ENCODE measurements at places on chromosomes 3 and 15.
A peak's percentile ranks its signal among the peaks of the same experiment; 100 is the strongest.

DNA sequence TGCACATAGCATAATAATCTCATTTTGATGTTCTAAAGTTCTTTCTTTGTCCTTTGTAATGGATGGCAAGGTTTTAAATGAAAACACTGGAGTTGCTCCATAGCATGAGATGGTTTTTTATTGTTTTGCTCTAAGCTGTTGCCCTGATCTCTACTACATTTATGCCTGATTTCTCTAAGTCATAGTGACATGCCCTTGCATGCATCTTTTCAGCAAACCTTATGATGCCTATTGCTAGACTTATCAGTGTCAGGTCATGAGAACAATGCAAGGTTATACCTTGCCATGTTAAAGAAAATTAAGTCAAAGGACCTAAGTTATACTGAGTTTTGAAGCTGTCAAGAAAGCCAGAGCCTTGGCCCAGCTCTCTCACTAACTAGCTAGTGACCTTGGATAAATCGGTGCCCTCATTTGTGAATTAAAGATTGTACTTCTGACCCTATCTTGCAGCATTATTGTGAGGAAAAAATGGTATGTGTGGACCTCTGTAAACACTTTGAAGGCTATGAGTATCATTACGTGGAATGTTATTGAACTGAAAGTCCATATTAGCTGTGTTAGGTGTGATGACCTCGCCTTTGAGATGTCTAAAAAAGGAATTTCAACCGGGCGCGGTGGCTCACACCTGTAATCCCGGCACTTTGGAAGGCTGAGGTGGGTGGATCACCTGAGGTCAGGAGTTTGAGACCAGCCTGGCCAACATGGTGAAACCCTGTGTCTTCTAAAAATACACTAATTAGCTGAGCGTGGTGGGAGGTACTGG is 256.4 kb upstream of the UBE2E1 start:
- DNase-seq = no peak

- no peak for DNase-seq
Observed at GRCh38 chr3:55724821-55725220, 237.7 kb upstream of the WNT5A start.

DNA sequence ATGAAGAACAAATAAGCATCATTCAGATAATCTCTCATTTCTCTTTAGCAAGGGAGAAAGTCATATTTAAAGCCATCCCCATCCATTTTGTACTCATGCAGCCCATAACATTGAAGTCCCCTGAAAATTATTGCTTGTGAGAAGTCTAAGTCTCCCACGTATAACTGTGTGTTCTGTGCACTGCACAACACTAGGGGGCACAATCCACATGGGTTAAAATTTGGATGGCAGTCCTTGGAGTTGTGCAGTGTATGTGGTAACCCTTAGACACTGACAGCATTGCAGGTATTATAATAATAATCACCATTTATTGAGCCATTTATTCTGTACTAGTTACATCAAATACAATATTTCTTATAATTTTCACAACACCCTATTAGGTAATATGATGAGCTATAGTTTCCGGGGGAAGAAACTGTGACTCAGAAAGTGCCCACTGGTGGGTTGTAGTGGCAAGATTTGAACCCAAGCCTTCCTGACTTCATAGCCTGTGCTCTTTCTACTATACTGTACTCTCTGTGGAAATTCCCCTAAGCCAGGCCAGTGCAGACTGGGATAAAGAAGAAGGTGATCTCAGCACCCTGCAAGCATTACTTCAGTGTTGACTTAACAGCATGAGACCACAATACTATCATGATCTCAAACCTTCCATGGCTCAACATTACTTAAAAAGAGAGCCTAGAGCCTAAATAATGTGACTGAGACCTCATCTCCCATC is 15.7 kb downstream of the KCNAB1 start:
- DNase-seq = peak; percentile 11

- DNase-seq = peak; percentile 19
Observed at GRCh38 chr3:29137601-29138000, 143.3 kb upstream of the RBMS3 start.

GRCh38 chr15:26722621-26723160 is 50.2 kb downstream of the GABRB3 start:
- no peak for DNase-seq

GRCh38 chr3:11467875-11468274 is 175.8 kb downstream of the VGLL4 start:
- no peak for DNase-seq

DNA sequence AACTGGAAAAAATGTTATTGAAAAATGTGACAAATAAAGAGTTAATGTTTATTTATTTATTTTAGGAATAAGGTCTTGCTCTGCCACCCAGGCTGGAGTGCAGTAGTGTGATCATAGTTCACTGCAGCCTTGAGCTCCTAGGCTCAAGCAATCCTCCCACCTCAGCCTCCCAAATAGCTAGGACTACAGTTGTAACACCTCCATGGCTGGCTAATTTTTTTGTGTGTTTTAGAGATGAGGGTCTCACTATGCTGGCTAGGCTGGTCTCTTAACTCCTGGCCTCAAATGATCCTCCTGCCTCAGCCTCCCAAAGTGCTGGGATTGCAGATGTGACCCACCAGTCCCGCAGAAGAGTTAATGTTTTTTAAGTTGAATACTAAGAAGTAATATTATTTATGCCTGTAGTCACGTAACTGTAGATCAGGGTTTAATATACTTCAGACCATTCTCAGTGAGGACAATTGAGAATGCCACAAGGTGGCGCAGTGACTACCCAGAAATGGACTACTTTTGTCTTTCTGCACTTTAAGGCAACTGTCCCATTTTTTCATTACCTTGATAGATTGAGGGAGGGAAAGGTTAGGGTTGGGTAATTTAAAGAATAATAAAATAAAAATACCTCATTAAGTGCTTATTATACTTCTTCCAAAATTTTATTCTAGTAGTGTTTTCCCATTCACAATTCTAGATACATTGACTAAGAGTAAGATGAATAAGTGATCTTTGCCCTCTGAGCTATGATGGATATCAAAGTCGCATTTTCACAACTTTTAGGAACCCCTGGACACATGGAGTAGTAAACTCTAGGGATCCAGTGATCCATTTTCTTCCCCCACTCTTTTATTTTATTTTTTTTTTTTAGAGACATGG is 6.0 kb downstream of the MUC13 start:
- peak; percentile 70 for DNase-seq

DNA sequence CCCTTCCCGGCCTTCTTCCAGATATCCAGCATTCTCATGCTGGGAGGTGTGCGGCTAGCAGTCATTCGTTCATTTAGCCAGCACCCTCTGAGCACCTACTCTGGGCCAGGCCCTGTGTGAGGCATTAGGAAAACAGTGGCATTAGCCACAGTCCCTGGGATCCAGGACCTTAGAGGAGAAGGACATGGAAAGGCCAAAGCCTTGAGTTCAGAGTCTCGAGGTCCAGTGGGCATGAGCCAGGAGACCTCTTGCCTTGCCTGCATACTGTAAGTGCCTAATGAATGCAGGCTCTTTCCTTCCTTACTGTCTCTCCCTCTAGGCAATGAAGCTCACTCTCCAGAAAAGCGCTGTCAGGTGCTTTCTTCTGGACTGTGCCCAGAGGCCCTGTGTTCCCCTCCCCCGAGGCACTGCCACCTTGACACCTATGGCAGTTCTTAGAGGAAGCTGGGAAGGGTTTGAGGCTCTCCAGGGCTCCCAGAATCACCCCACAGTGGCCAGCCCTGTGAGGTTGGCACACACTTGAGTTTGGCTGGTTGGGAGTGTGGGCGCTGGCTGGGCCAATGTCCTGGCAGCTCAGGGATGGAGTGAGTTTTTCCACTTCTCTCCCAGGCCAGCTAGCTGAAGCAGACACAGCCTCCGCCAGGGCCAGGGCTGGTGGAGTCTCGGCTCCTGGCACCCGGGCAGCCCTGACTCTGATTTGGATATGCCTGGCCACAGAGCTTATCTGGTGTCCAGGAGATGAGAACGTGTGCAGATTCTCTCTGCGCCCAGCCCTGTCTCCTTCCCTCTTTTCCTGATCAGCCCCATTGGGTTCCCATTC is 5.4 kb downstream of the CORO2B start:
- DNase-seq = no peak

DNA sequence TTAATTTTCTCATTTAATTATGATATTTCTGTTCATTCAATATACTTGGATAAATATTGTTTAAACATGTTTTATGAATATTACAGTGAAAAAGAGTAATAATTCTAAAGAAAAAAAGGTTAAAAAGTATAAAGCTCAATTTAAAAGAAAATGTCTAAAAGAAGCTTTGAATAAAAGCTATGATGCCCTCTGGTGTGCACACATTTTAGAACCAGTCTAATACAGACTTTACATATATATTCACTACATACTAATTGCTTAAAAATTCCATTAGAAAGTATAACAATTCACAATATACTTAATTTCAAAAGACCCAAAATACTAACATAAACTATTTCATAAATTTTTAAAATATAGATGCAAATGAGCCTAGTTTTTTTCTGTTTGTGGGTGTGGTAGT is 909.1 kb upstream of the ROBO1 start:
- DNase-seq = no peak

DNA sequence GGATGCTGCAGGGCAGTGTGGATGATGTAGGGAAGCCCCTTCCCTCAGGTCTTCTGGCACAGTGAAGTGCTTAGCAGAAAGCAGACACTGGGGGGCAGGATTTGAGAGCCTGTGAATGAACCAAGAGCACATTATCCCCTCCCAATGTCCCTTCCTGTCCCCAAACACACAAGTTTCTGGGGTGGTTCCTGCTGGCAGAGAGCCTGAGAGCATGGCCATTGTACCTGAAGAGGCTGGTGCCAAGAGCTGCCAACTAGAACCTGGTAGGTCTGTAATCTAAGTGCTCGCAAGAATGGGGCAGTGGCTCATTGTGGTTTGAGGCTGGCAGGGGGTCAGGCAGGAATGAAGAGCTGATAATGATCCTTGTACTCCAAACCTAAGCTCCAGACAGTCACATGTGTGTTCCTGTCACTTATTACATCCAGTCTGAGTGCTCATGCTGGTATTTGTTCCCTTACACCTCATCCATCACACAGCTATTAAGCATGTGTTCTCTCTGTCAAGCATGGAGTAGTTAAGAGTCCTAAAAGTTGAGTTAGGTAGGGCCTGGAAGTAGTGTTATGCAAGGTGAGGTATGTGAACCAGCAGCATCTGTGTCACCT is 6.7 kb upstream of the CCR1 start:
- DNase-seq = peak; percentile 21

DNA sequence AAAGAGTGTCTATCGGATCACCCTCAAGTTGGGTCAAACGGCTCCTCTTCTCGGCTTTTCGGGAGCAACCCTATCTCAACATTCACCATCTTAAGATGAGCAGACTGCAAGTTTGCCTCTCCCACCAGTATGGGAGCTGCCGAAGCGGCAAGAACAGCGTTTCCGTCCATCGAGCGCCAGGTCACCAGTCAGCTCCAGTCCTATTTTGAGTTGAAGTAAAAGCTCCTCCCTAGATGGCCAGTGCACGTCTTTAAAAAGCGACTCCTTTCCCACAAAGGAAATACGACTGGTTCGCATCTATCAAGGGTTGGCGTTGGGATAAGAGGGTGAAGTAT is 369 bp upstream of the U2SURP start:
- DNase-seq = no peak

GRCh38 chr15:84871428-84871985 is 13.0 kb upstream of the SLC28A1 start:
- DNase-seq = peak; percentile 7

- DNase-seq = no peak
Observed at GRCh38 chr3:45654397-45654944, 34.7 kb upstream of the SACM1L start.

GRCh38 chr3:133038731-133039375 is 662 bp downstream of the TMEM108 start:
- DNase-seq = peak; percentile 2

DNA sequence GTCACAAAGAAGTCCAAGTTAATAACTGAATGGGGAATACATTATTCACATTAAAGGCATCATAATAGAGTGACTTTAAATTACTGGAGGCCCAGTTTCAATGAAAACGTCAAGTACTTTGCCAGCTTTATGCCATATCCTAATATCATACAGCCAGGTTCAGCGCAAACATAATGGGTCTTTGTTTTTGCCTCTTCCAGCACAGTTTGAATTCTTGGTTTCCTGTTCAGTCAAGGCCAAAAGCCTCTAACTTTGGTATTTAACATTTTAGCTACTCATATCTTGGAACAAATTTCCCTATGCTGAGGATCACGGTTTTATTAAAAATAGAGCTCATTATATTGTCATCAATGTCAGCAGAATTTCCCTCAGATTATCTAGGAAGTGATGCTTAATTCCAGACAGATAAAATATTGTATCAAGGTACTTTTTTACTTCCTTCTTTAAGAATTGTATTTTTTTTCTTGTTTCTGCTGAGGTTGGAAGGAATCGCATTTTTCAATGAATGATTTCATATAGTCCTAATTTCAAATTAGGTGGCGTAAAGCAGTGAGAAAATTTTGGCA is 269.2 kb downstream of the THRB start:
- DNase-seq = no peak

GRCh38 chr3:71718072-71718471 is 7.1 kb downstream of the EIF4E3 start:
- no peak for DNase-seq

DNA sequence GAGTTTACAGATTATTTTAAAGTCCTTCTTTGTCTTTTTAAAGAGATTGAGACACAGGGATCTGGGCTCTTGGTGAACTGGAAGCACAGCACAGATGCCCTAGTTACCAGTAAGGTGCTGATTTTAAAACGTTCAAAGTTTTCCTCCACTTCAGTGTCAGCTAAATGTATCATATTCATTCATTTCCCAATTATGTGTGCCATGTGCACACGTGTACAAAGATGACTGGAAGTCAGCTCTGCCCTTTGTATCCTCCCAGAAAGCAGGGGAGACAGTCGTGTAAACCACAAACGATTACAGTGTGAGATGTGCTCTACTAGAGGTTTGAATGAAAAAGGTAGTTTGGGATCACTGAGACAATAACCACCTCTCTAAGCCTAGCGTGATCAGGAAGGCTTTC is 730 bp downstream of the ZKSCAN7 start:
- no peak for DNase-seq

DNA sequence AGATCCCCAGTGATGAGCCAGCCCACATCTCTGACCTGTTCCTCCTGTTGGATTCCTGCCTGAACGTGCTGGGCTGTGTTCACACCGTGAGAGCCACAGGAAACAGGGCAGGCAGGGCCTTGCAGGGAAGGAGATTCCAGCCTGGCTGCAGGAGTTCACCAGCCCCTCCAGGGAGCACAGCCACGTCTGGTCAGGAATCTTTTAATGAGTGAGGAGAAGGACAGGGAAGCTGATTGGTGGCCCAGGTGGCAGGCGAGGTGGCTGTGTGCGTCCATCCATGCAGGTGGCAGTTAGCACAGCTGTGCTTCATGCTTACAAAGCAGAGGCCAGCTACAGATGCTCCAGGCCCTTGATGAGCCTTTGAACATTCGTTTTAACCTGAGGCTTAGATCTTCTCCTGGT is 10.5 kb downstream of the LRRK1 start:
- no peak for DNase-seq

GRCh38 chr3:76028774-76029173 is 243.4 kb upstream of the ZNF717 start:
- DNase-seq = no peak

DNA sequence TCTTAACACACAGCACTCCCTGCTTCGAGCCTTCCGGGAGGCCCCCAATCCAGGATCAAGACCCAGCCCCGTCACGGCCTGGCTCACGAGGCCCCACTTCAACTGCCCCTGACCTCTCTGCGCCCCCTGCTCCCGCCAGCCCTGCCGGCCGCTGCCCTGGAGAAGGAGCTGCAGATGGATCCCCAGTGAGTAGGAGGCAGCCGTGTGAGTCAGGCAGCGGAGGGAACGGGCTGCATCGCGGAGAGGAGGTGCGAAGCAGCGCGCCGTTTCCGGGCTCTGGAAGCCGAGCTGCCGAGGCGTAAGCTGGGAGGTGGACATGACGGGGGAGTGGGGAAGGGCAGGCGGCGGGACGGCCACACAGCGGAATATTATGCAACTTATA is 133.4 kb downstream of the TPRA1 start:
- peak; percentile 60 for DNase-seq

- no peak for DNase-seq
Observed at GRCh38 chr3:126100269-126100633, 16.3 kb upstream of the SLC41A3 start.

Data from stimulated activated CD4-positive, alpha-beta T cell treated with anti-CD3 and anti-CD28 coated beads, Interleukin-15, amount 100 ng/mL, for 24 hours (primary cell).